ENCODE measurements at places on chromosomes 5 and 9. TPM values are rescaled to one million over a fixed set of nuclear protein-coding genes. Genes with fewer than 3 reads are reported as not detected.

The ZNF454 gene
- 8.2 TPM for total RNA-seq

The SH2D3C gene
- 4.2 TPM for total RNA-seq

The RABGAP1 gene
- 31.1 TPM for total RNA-seq

The XPA gene
- total RNA-seq = 15.8 TPM

DNA sequence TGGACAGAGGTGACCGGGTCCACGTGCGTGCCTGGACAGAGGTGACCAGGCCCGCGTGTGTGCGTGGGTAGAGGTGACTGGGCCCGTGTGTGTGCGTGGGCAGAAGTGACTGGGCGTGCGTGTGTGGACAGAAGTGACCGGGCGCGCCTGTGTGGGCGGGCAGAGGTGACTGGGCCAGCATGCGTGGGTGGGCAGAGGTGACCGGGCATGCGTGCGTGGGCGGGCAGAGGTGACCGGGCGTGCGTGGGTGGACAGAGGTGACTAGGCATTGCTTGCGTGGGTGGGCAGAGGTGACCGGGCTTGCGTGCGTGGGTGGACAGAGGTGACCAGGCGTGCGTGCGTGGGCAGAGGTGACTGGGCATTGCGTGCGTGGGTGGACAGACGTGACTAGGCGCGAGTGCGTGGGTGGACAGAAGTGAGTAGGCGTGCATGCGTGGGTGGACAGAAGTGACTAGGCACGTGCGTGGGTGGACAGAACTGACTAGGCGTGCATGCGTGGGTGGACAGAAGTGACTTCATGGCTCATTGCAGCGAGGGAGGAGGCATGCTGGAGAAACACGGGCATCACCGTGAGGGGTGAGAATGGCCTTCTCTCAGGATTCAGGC, 254.1 kb upstream of the IRX4 start:
- no peaks in the 10 kb centered on the region for H3K4me1 ChIP-seq
- no peaks in the 10 kb centered on the region for H3K36me3 ChIP-seq
- no peak overlapping the region for H3K4me3 ChIP-seq
- DNase-seq = no peak
- H3K27me3 ChIP-seq = no peaks in the 10 kb centered on the region
- no peak overlapping the region for H3K27ac ChIP-seq

- no peaks in the 10 kb centered on the region for H3K27me3 ChIP-seq
- no peak overlapping the region for H3K4me3 ChIP-seq
- H3K27ac ChIP-seq = no peak overlapping the region
- DNase-seq = no peak
Observed at GRCh38 chr5:128409166-128409800, 128.8 kb downstream of the FBN2 start.

GRCh38 chr9:13809401-13809800, 504.5 kb downstream of the NFIB start:
- H3K36me3 ChIP-seq = no peaks in the 10 kb centered on the region
- H3K4me1 ChIP-seq = no peaks in the 10 kb centered on the region
- no peaks in the 10 kb centered on the region for H3K27me3 ChIP-seq
- H3K27ac ChIP-seq = no peak overlapping the region
- no peak for DNase-seq

GRCh38 chr9:99011161-99011709, 67.5 kb downstream of the COL15A1 start:
- DNase-seq = no peak
- no peak overlapping the region for H3K4me3 ChIP-seq
- H3K27me3 ChIP-seq = no peaks in the 10 kb centered on the region
- H3K36me3 ChIP-seq = no peaks in the 10 kb centered on the region

- DNase-seq = no peak
- H3K27me3 ChIP-seq = no peaks in the 10 kb centered on the region
- H3K4me3 ChIP-seq = no peak overlapping the region
- no peaks in the 10 kb centered on the region for H3K36me3 ChIP-seq
- no peak overlapping the region for H3K27ac ChIP-seq
Observed at GRCh38 chr9:137621131-137621757, 2.4 kb downstream of the EHMT1 start.

DNA sequence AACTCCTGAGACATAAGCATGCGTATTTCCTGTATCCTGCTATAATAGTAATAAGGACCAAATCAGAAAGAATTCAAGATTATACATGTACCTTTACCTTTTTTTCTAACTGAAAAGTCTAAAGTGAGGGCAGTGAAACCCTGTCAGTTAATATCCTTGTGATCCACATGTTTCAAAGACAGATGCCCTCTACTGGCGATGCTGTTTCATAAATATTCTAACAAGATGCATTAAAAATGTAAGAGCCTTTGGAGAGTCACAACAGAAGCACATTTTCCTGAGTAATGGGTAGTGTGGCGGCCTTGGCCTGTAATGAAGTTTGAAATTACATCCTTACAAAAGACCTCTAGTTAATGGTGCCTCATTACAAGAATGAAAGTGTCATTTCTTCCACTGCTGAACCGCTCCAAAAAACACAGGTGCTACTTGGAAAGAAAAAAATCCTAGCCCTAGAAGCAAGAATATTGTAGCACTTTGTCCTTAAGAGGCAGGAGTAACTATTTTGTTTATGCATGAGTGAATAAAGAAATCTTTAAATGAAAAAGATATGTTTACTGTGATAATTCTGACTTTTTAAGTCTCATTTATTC, 232.6 kb downstream of the EPB41L4A start:
- no peak for DNase-seq
- H3K4me1 ChIP-seq = no peaks in the 10 kb centered on the region
- no peaks in the 10 kb centered on the region for H3K27me3 ChIP-seq

GRCh38 chr9:209143-209758, 5.4 kb upstream of the DOCK8 start:
- DNase-seq = no peak
- H3K4me3 ChIP-seq = no peak overlapping the region
- no peak overlapping the region for H3K27ac ChIP-seq
- H3K27me3 ChIP-seq = no peaks in the 10 kb centered on the region
